ENCODE measurements at places on chromosomes 2 and 18.
A peak's percentile ranks its signal among the peaks of the same experiment; 100 is the strongest.

GRCh38 chr2:236369661-236370062, 105.5 kb upstream of the ASB18 start:
- peak; percentile 11 for DNase-seq
- H3K4me1 ChIP-seq: no peaks in the 10 kb centered on the region
- H3K27ac ChIP-seq: no peak overlapping the region
- no peak overlapping the region for H3K4me3 ChIP-seq
- no peaks in the 10 kb centered on the region for H3K27me3 ChIP-seq

- no peak overlapping the region for H3K27ac ChIP-seq
- H3K4me1 ChIP-seq: no peaks in the 10 kb centered on the region
- H3K4me3 ChIP-seq: no peak overlapping the region
- H3K27me3 ChIP-seq: no peaks in the 10 kb centered on the region
- DNase-seq: no peak
These were observed 94.0 kb downstream of the VRK2 start for GRCh38 chr2:58140508-58141072.

- no peak overlapping the region for H3K27ac ChIP-seq
- no peaks in the 10 kb centered on the region for H3K27me3 ChIP-seq
- no peak for DNase-seq
- H3K36me3 ChIP-seq: no peaks in the 10 kb centered on the region
These were observed 395.9 kb downstream of the THSD7B start for GRCh38 chr2:137161250-137161649.

DNA sequence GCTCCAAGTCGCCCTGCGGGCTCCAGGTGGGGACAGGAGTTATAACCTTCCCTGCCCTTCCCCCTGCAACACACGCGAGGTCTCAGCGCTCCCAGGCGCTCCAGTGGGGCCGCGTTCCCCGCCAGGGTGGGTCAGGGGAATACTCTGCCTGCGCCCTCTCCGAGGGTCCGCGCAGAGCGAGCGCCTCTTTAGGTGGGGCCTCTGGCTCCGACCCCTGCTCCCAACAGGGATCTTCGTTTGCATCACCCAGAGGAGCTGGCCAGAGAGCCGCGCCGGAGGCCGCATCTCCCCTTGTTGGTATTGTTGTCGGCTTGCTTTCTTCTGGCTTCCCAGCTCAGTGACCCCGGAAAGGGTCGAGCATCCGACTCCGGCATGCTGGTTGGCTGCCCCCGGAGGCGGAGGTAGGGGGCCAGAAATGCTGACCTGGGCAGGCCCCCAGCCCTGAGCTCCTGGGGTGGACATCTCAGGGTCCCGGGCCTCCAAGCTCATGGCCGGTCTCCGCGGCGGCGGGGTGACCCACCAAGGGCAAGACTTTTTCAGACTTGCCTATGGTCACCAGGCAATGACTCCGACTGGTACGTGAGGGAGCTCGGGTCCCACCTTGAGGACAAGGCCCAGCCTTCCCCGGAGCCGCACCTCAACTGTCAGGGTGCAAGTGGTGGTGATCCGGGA, 11.2 kb upstream of the EN1 start:
- peak; percentile 28 for DNase-seq
- peaks cover 62% of the 10 kb centered on the region for H3K27me3 ChIP-seq
- no peaks in the 10 kb centered on the region for H3K36me3 ChIP-seq
- H3K27ac ChIP-seq: no peak overlapping the region
- H3K4me1 ChIP-seq: peaks cover 2% of the 10 kb centered on the region

DNA sequence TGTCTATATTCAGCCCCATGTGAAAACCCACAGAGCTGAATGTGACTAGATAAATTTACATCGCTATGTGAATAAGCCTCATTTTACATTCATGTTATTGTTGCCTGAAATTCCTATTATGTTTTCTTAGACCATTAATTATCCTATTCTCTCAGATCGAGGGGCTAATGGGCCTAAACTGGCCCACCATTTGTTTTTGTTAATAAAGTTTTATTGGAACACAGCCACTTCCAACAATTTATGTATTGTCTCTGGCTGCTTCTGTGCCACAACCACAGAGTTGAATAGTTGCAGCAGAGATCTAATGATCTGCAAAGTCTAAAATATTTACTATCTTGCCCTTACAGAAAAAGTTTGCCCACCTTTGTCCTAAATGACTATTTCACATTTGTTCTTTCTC, 61.0 kb downstream of the KLHL14 start:
- no peak for DNase-seq
- H3K4me3 ChIP-seq: no peak overlapping the region
- H3K4me1 ChIP-seq: no peaks in the 10 kb centered on the region
- no peaks in the 10 kb centered on the region for H3K27me3 ChIP-seq

DNA sequence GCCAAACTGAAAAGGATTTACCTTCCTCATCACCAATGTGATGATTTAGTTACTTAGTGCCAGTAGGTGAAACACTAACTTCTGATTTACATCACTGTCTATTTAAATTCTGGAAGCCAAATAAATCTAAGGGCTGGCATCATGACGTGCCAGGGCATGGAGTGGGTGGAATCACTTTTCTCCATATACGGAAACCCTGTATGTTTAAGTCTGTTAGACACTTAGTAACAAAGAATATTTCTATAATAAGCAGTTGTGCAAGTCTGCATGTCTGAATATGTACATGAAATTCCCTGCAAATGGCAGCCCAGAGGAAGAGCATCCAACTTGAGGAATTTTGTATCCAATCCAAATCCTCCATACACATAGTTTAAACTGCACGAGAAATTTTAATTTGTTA, 243.1 kb upstream of the SMAD7 start:
- H3K4me1 ChIP-seq: no peaks in the 10 kb centered on the region
- H3K27ac ChIP-seq: no peak overlapping the region
- no peaks in the 10 kb centered on the region for H3K36me3 ChIP-seq
- DNase-seq: no peak
- no peak overlapping the region for H3K4me3 ChIP-seq

- no peaks in the 10 kb centered on the region for H3K36me3 ChIP-seq
- H3K4me3 ChIP-seq: no peak overlapping the region
- peak; percentile 22 for DNase-seq
These were observed 45.6 kb downstream of the MEX3C start for GRCh38 chr18:51151568-51152511.

DNA sequence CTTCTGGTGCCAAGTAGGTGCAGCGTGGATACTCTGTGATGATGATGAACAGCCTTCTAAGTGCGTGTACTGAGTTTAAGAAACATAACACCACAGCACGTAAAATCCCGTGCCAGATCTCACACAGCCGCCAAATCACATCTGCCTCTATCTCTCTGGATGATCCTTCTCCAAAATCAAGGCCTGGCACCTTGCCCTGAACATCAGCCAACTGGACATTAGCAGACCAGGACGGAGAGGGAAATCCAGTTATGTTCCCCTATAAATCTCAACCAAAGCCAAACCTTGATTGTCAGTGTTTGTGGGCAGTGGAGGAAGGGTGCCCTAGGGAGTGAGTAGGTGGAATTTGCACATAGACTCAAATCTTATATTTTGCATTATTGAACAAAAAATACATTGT, 164.3 kb downstream of the MIB1 start:
- no peak overlapping the region for H3K27ac ChIP-seq
- no peak for DNase-seq
- no peaks in the 10 kb centered on the region for H3K36me3 ChIP-seq
- peaks cover 2% of the 10 kb centered on the region for H3K27me3 ChIP-seq

- H3K4me1 ChIP-seq: no peaks in the 10 kb centered on the region
- no peak overlapping the region for H3K27ac ChIP-seq
- H3K4me3 ChIP-seq: no peak overlapping the region
- no peaks in the 10 kb centered on the region for H3K36me3 ChIP-seq
- H3K27me3 ChIP-seq: no peaks in the 10 kb centered on the region
These were observed 382.5 kb downstream of the CBLN2 start for GRCh38 chr18:72161691-72162090.

DNA sequence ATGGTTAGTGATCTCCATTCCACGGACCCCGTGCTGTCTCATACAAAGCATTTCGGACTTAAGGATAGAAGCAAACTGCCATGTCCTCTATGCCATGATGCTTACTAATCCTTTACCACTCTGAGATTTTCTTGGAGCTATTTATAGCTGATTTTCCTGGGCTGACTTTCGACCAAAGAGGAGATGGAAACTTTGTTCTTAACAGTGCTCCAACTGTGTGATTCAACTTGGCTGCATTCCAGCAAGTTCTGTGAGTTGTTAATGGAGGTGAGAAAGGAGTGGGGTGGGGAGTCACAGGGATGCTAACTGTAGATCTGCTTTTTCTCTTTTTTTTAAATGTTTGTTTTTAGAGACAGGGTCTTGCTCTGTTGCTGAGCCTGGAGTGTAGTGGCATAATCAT, 45.5 kb upstream of the MSH2 start:
- no peaks in the 10 kb centered on the region for H3K27me3 ChIP-seq
- H3K4me1 ChIP-seq: no peaks in the 10 kb centered on the region
- no peak overlapping the region for H3K4me3 ChIP-seq
- DNase-seq: peak; percentile 90
- H3K27ac ChIP-seq: no peak overlapping the region
- no peaks in the 10 kb centered on the region for H3K36me3 ChIP-seq

DNA sequence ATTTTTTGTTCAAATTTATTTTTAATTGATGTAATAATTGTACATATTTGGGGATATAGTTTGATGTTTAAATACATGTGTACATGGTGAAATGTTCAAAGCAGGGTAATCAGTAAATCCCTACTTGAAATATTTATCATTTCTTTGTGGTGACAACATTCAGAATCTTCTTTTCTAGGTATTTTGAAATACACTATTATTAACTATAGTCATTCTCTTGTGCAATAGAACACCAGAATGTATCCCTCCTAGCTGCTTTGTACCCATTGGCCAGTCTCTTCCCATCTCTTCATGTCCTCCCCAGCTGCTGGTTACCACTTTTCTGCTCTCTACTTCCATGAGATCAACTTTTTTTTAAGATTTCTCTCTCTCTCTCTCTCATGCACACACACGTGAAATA, 126.5 kb downstream of the ZNF407 start:
- no peak overlapping the region for H3K4me3 ChIP-seq
- no peak overlapping the region for H3K27ac ChIP-seq
- DNase-seq: no peak
- no peaks in the 10 kb centered on the region for H3K27me3 ChIP-seq

DNA sequence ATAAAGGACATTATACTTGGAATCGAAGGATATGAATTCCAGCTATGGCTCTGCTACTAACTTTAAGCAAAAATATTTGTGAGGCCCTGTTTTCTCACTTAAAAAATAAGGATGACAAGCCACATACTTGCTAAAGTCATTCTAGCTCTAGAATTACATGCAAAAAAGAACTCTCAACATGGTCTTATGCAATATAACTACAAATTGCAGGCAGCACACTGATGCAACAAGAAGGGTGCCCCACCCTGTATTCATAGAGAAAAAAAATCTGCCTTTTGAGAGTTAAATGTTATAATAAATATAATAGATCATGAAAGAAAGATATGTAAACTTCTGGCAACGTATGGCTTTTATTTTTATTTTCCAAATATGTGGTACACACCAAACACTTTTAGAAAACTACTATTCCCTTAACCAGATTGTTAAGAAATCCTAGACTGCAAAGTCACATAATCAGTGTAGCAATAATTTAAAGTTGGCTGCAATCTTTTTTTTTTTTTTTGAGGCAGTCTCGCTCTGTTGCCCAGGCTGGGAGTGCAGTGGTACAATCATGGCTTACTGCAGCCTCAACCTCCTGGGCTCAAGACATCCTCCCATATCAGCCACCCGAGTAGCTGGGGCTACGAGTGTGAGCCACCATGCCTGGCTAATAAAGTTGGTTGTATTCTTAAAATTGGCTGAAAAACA, 40.2 kb upstream of the WDSUB1 start:
- H3K4me3 ChIP-seq: no peak overlapping the region
- H3K27ac ChIP-seq: no peak overlapping the region
- no peak for DNase-seq
- no peaks in the 10 kb centered on the region for H3K36me3 ChIP-seq
- no peaks in the 10 kb centered on the region for H3K27me3 ChIP-seq
- no peaks in the 10 kb centered on the region for H3K4me1 ChIP-seq

DNA sequence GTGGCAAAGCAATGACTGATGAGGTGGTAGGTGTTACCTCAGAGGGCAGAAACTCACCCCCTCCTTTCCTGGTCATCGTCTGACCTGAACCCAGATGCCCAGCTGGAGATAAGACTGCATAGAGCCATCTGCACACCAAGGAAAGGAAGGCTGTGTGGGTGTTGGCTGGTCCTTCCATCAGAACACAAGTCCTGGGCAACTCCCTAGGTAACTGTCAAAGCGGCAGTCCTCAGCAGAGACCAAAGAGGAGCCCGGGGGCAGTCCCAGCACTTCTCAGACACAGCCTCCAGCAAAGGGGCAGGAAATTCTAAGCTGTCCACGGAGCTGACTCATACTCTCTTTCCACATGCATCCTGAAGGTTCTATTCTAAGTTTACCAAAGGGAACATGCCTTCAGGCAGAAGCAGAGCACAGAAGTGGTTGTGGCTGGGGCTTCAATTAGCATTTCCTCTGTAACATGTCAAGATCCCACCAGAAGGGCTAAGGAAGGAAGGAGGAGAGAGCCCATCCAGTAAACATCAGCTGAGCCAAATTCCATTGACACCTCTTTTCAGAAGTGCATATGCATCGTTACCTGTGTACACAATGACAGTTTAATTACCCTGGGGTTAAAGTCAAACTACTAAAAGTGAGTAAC, 54.7 kb downstream of the SPRED2 start:
- no peak overlapping the region for H3K4me3 ChIP-seq
- peaks cover 11% of the 10 kb centered on the region for H3K4me1 ChIP-seq
- DNase-seq: peak; percentile 97
- H3K27me3 ChIP-seq: no peaks in the 10 kb centered on the region

GRCh38 chr2:176099728-176100546, at the start of gene HOXD12:
Gene HOXD12 (plus strand): TSS chr2:176099795. CDS start chr2:176099802, 7 bp downstream.
- H3K27me3 ChIP-seq: peaks cover 75% of the 10 kb centered on the region
- no peaks in the 10 kb centered on the region for H3K36me3 ChIP-seq
- DNase-seq: no peak
- H3K27ac ChIP-seq: no peak within 1 kb of the TSS

GRCh38 chr2:56474412-56475158, 290.8 kb downstream of the CCDC85A start:
- DNase-seq: no peak
- no peak overlapping the region for H3K4me3 ChIP-seq
- H3K36me3 ChIP-seq: no peaks in the 10 kb centered on the region
- no peak overlapping the region for H3K27ac ChIP-seq
- no peaks in the 10 kb centered on the region for H3K27me3 ChIP-seq
- H3K4me1 ChIP-seq: no peaks in the 10 kb centered on the region
